ENCODE measurements at places on chromosomes 2 and 18.

DNA sequence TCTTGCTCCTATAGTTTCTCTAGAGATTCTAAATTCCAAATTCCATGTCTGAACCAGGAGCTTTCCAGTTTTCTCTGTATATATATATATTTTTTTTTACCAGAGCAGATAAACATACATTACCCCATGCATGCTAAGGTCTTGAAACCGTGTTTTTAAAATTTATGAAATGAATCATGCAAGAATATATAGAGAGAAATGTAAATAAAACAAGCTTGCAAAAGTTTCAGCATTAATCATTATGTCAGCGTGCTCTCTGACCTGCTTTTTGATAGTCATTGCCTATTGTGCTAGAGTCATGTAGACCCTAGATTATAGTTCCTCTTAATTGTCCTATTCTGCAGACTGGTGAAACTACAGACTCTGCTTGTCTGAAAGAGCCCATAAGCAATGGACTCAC lies 22.6 kb upstream of the TRIM43 start:
- no peak for DNase-seq

DNA sequence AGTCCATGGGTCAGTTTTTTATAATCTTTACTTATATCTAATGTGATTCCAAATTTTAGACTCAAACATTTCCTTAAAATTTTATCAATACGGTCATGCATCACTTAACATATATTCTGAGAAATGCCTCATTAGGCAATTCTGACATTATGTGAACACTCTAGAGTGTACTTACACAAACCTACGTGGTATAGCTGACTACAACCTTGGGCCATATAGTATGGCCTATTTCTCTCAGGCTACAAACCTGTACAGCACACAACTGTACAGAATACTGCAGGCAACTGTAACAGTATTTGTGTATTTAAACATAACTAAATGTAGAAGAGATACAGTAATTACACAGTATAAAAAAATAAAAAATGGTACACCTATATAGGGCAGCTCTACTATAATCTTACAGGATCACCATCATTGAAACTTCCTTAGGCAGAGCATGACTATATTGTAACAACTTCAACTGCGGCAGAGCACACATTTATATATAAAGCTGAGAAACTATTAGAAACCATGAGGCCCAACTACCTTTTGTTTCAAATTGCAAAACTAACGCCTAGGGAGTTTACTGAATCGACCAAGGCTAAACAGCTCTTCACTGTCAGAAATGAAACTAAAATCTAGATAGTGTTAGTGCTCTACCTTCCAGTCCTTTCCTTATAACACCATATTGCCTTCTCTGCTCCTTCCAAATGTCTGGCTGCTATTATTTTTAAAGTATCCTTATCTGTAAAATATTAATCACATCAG lies 6.9 kb downstream of the YES1 start:
- no peak for DNase-seq

DNA sequence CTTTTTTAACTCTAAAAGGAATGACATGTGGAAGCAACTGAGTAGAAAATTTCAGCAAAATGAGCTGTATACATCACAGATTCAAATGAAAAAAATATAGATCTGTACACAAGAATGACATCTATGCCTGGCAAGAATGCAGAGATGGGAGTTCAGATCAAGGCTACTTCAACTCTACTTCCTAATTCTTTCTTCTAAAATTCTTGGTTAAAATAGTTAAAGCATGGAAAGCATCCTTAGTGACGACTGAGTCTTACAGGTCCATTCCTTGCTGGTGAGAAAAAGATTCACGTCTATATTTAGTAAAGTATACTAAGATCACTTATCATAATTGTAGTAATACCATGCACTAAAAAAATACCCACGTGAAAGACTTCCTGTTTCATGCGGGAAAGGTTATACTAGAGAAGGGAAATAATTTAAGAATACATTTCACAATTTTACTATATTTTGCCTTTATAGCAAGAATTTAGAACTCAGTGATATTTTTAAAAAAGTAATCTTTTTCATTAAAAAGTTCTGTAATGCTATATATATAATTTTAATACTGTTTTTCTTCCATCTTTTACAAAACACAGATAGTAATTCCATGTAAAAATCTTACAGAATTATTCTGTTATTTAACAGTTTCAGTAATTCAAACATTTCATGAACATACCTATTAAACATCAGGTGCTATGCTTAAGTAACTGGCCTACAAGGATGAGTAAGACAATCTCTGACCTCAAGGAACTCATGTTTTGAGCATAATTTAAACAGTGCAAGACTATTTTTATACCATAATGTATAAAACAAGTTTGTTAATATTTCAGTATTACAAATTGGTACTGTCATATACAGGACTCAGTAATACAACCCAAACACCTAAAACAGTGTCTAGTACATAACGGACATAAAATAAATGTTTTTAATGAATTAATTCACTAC lies 159.6 kb downstream of the BAZ2B start:
- no peak for DNase-seq

DNA sequence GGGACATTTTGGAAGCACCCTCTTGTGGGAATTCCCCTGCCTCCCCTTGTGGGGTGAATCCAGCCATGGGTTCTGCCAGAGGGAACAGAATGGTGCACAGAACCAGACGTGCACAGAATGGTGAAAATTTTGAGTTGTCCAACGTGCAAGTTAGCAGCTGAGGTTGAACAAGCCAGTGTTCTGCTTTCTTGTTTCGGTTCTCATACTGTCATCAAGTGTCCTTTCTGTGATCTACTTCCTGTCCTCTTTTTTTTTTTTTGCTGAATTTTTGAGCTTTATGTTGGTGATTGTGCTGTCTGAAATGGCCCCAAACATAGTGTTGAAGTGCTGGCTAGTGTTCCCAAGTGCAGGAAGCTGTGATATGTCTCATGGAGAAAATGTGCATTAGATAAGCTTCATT lies 21.5 kb upstream of the REEP1 start:
- DNase-seq, result no peak

DNA sequence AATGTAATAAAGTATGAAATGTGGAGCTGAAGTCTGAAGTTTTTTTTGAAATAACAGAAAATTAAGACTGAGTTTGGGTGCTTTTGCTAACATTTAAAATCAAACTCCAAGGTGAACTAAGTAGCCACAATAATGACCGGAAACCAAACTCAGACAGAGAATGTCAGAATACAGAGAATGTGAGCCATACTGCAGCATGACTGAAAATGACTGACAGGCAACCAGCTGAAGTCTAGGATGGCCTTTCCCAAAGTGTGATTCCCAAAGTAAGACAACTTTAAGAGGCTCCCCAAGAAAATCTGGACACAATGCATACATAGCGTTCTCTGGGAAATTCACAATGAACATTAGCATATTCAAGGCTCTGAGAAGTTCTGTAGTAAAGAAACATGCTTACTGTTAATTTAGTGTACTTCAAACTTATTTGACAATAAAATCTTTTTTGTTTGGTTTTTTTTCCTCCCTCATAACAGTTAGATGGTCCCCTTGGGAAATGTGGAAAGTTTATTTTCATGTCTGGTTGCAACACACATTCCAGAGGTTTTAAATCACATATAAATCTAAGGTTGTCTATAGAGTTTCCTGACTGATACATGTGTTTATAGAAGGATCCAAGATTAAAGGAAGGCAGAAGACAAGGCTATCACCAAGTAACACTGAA lies 28.6 kb downstream of the PLA2R1 start:
- DNase-seq, result no peak

DNA sequence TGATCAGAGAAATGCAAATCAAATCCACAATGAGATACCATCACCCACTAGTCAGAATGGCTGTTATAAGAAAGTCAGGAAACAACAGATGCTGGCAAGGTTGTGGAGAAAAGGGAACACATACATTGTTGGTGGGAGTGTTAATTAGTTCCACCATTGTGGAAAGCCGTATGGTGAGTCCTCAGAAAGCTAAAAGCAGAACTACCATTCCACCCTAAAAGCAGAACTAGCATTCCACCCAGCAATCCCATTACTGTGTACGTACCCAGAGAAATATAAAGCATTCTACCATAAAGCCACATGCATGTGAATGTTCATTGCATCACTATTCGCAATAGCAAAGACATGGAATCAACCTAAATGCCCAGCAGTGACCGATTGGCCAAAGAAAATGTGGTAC lies 60.7 kb downstream of the ANKRD62 start:
- no peak for DNase-seq

GRCh38 chr2:144415386-144415785 lies 104.5 kb downstream of the ZEB2 start:
- DNase-seq, result no peak

GRCh38 chr2:77778917-77779316 lies 256.7 kb upstream of the LRRTM4 start:
- no peak for DNase-seq

DNA sequence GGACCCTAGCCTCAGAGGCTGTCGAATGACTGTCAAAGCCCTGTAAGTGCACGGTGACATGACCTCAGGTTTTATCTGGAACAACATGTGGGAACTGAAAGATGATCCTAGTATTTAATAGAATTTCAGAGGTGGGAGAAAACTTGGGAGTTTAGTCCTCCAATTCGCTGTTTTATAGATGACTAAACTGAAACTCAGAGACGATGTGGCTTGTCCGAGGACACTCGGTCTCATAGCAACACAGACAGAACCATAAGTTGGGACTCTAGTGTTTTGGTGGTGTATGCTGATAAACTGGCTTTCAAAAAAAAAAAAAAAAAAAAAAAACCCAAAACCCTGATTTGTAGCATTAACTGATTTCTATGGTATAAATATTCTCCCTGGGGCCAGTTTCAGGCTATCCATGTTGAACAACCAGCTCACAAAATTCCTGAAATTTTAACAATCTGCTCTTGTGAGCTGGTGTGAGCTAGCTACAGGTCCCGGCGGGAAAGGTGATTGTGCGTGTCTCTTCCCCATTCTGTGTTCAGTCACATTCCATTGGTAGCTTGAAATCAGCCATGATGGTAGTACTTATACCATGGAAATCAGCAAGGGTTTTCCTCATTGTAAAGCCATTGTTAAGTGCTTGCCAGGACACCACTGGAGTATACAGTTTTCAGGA lies 195.5 kb upstream of the EPAS1 start:
- DNase-seq, result no peak

DNA sequence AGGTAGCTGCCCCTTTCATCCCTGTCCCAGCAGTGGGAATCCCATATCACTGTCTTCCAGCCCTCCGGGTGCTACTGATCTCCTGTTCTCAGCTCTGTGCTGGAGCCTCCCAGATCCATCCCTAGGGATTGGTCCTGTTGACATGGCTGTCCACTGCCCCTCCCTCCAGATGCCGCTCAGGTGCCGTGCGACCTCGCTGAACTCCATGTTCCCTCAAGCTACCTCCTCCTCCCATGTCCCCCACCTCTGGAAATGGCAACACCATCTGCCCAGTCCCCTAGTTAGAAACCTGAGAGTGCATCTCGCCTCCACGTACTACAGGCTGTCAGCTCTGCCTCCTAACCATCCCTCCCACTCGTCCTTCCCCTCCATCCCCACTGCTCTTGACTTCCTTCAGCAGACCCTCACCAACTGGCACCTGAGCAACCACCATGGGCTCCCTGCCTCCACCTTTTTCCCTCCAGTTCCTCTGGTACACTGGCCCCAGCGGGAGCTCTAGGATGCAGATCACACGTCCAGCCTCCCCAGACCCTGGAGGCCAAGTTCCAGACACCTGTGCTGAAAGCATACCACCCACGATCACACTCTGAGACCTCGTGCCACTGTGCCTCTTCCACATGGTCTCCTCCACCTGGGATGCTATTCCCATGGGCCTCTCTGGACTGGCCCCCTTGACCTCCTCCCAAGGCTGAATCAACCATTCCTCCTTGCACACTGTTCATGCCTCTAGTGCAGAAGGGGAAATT lies 106.8 kb downstream of the KLHL29 start:
- no peak for DNase-seq

GRCh38 chr2:17583166-17583565 lies 42.7 kb downstream of the VSNL1 start:
- DNase-seq, result no peak

GRCh38 chr2:112081262-112081661 lies 26.2 kb downstream of the TMEM87B start:
- no peak for DNase-seq

- no peak for DNase-seq
These were observed 76.9 kb downstream of the KIAA2012 start for GRCh38 chr2:202149936-202150335.

- no peak for DNase-seq
These were observed 29.7 kb downstream of the MGAT4A start for GRCh38 chr2:98701230-98701629.

GRCh38 chr2:154375579-154375931 lies 322.9 kb upstream of the KCNJ3 start:
- no peak for DNase-seq

DNA sequence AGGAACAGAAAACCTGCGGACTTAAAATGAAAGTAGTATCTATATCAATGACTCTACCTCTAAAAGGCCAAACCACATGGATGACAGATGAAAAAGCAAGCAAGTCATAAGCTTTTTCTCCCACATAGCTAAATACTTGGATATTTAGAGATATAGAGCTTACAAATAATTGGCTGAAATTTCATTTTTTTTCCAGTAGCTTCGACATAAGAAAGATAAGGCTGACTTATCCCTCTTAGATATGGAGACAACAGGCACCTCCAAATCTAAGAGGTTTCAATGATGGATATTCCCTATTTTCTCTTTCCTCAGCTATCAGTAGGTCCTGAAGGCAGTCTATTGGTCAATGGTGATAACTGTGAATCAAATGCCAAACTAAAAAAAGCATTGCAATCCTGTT lies 460.3 kb downstream of the MEIS1 start:
- no peak for DNase-seq

DNA sequence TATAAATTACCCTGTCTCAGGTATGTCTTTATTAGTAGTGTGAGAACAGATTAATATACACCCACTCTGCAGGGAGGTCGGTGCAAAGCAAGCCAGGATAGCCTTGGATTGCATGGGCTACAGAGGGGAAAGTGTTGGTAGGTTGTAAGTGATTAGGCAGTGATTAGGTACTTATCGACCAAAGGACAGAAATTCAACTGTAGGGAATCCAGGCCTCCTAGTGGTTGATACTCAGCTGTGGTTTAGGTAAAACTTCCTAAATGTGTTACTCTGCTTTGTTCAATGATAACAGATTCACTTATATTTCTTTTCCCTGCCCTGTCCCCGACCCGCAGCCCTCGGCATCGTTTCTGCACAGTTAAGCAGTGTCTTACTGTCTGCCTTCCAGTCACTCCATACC lies 444.0 kb downstream of the FIGN start:
- no peak for DNase-seq

GRCh38 chr2:176638167-176639015 lies 369.1 kb downstream of the MTX2 start:
- peak; percentile 73 for DNase-seq

Data from activated CD4-positive, alpha-beta T cell treated with anti-CD3 and anti-CD28 coated beads for 48 hours (primary cell).